ENCODE measurements at places on chromosomes 3 and 15.

DNA sequence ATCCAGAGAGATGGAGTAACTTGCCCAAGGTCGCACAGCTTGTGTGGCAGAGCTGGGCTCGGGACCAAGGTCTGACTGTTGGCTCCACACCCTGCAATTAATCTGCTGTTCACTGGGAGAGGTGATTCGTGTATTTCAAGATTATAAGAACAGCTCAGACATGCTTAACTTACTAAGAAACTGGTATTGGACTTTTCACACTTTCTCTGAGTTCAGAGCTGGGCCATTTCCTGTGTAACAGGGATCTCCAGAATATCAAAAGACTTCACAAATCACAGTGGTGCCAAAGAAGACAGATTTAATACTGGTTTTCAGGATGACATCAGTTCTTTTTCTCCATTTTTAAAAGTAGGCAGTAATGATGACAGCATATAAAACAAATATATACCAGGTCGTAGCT lies 156.8 kb upstream of the UBE2E1 start:
- no peak for DNase-seq

DNA sequence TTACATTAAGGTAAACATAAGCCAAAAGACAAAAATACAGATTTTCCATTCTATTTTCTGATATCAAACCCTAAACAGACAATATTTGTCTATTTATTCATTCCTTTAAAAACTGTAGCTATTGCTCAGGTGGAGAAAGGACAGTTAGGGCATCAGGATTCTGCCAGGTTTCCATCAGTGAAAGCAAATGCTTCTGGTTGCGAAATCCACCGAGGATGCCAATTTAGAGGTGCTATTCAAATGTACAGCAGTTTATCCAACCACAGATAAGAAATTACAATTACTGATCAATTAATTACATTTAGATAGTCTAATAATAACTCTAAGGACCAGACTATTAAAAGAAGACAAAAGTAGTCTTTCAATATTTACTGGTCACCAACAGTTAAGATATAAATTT lies 3.9 kb downstream of the TOMM70 start:
- DNase-seq = no peak

DNA sequence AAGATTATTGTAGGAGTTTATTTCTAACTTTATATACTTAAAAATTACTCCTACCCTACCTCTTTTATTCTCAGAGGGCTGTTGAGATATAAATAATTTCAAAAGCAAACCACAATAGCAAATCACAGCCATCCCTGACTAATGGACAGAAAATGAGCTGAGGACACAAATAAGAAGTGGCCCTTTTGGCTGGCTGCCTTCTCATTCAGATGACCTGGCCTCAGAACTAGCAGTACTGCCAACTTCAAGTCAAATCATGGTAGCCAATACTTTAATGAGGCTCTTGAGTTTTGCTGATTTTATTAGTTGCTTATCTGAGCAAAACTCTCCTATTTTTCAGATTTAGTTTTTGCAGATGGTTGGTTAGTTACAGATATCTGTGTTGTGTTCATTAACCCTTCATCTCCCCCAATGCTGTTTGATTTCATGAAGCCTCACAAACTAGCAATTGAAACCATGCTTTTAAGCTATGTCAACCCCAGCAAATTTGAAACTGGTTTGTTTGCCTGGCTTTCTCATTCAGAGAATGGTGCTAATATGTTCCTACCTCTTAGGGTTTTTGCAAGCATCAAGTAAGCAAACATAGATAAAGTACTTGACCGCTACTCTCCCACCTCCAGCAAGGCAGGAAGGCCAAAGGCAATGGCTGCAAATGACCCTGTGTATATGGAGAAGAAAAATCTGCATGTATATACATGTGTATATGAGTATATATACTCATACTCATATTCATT lies 73.4 kb upstream of the HACD2 start:
- no peak for DNase-seq

DNA sequence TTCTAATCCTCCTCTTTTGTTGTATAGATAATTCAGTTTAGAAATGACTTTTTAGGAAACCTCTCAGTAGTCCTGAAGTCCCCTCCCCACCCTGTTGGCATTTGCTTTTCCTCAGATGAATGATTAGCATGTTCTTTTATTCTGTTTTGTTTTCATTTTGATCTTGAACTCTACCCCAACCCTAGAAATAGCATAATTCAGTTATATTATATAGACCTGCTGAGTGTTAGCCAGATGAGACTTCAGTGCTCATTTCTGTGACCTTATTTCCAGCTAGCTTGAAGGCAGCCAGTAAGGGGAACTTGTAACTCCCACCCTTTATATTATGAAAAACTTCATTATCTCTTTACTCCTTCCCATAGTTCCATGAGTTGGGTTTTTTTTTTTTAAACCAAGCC lies 41.2 kb downstream of the SNRK start:
- DNase-seq = no peak

DNA sequence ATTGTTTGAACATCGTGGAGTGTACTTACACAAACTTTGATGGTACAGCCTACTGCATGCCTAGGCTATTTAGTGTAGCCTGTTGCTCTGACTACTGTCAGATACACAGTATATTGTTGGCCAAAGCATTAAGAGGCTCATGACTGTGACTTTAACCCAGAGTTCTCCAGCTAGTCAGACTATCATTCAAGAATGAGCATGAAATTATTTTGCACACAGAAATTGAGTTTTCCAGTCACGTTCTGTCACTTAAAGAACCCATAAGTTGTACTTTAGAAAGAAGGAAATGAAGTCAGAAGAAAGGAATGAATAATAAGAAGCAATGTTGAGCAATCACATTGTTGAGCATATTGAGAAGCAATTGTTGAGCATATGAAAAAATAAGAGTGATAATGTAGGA lies 37.6 kb upstream of the SLC22A13 start:
- no peak for DNase-seq

DNA sequence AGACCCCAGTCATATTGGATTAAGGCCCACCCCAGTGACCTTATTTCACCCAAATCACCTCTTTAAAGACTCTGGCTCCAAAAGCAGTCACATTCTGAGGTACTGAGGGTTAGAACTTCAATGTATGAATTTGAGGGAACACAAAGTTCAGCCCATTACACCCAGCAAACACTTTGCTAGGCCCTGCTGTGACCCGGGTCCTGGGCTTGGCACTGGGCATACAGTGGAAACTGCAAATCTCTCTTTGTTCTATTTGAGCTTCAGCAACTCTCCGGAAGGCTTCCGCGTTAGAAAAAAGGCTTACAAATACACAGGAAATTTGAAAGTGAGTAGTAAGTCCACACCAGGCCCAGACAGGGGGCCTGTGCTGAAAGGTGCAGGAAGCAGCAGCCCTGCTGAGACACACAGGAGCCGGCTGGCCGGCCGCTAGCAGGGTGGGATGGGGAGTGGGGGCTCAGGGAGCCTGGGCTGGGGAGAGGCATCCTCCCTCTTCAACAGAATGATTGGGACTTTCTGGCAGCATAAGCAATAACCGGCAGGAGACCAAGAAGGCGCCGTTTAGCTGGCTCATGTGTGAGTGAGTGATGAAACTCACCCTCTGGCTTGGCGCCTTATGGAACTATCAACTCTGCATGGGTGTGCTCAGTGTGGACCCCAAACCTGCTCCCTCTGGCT lies 13.0 kb downstream of the LIPC start:
- no peak for DNase-seq

DNA sequence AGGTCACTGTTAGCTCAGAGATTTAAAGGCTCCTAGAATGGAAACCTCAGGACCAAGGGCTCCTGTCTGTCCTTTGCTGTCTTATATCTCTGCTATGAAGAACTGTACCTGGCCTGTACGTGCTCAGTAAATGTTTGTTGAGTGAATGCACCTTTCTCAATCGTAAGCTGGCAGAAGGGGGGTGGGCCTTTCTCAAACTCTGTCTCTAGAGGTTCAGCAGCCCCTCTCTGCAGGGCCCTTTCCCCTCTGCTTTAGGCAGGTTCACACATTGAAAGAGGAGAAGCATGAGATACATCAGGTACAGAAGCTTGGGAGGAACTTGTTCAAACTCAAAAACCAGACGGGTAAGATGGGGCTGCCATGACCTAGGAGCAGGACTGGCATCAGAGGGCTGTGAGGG lies 155.6 kb downstream of the GOLGA6L4 start:
- no peak for DNase-seq

DNA sequence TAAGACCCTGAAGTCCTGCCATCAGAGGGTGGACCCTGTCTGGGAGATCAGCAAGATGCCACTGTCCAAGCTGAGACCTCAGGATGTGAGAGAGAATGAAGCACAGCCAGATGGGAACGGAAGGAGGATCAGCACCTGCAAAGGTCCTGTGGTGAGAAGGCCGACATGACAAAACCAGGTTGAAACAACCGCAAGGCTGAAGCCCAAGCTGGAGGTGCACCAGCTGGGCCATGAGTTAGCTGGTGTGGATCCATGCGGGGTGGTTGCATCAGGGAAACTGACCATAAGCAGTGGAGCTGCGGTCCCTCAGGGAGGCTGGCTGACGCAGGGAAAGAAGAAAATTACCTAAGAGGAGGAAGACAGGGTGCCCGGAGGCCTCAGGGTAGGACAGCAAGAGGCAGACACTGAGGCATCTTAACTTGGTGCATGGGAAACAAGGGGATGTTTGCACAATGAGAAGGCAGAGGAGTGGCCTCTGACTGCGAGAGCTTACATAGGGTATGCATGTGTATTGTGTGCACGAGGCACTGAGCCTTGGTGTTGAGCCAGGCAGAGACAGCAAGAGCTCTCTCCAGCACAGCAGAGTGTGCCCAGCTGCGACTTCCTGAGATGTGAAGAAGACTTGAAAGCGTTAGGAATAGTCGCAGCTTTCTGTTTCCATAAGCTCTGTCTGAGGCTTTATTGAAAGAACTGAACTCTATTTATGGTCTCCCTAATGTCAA lies 497.7 kb downstream of the OCA2 start:
- peak; percentile 86 for DNase-seq

All from NCI-H345 (cell line).